ENCODE measurements at places on chromosomes 3 and 15.

- DNase-seq = no peak
Observed at GRCh38 chr3:25046911-25047771, 380.9 kb upstream of the RARB start.

GRCh38 chr15:101451846-101452245 is 37.7 kb downstream of the PCSK6 start:
- no peak for DNase-seq

DNA sequence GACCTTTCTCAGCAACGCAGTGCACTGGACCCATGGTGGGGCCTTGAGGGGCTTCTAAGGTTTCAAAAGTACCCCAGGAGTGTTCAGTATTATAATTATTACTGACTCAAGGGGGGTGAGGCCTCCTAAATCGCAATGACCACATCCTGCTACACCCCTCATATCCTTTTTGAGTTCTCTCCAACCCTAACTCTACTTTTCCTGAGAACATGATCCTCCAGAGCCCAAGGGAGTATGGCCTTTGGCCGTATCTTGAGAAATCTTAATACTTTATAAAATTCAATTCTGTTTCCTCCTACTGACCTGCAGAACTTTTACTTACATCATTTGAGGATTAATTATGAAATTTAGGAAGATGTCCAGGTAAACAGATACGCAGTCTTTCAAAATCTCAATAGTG is 30.4 kb upstream of the RARRES1 start:
- DNase-seq = no peak

DNA sequence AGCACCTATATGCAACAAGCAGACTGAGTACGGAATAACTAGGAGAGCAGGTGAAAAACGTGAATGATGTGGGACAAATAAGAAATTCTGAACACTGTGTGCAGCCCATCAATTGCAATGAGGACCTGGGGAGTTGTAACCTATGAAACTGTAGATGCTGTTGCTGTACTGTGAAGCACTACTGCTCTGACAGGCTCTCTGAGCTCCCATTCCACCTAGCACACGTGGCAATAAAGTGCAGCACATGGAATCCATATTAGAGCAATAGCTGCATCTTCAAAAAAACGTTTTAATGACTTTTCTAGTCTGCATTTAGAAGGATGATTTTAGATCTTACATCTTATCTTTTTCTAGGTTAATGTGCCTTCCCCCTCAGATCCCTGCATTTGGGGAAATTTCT is 748.7 kb upstream of the GOLIM4 start:
- no peak for DNase-seq

GRCh38 chr3:69390771-69391170 is 4.9 kb upstream of the FRMD4B start:
- DNase-seq = no peak

DNA sequence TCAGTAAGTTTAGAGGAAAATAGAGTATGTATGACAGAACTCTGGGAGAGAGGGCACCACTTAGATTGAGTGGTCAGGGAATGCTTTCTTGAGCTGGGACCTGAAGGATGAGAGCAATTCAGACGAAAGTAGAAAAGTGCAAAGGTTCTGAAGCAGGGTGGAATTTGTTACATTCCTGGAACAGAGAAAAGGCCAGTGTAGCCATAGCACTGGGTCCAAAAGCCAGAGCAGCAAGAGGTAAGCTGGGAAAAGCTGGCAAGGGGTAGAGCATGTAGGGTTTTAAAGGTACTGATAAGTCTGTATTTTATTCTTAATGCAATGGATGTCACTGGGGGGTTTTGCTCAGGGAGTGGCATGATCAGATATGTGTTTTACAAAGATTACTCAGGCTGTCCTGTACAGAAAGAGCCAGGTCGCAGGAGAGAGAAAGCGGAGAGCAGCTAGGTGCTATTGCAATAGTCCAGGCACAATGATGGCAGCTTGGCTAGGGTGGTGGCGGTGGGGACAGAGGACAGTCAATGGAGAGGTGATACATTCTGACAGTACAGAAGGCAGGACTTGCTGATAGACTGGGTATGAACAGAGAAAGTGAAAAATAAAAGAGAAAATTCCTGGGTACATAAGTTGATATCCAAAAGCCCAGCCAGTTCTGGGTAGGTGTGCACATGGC is 17.0 kb downstream of the FSTL1 start:
- DNase-seq = no peak

- no peak for DNase-seq
Observed at GRCh38 chr3:198070871-198071270, 110.9 kb downstream of the LMLN start.

- DNase-seq = no peak
Observed at GRCh38 chr3:57682284-57682683, 10.6 kb downstream of the DENND6A start.

GRCh38 chr3:14959359-14959943 is 12.1 kb downstream of the NR2C2 start:
- peak; percentile 38 for DNase-seq

DNA sequence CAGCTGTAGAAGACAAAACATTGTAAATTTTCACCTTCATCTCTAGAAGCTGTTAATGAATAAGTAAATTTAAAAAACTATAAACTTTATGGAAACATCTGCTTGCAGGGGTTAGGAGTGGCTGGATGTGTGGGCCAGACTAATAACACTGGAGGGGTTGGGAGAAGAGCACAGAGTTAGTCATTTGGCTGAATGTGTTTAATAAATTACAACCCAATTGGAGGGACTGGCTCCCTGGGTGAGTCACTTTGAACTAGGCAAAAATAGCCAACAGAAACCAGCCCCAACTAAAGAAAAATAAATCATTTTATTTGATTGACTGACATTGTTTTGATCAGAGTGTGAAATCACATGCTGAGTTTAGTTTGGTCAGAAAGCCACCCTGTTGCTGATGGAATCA is 21.8 kb downstream of the DGKG start:
- DNase-seq = no peak

DNA sequence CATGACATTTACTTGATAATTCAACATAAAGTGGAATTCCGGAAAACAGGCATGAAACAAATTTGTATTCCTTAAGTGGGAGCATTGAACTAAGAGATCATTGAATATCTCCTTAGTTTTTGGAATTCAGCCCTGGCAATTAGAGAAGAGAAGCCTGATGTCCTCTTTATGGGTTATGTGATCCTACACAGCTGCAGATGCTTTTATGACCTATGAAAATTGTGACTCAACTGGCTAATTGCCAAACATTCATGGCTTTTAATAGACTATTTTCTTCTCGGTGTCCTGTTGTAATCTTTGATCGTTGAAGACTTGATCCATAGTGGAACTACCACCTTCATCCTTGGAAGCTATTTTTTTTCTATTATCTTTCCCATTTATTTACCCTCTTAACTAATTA is 46.1 kb downstream of the AGBL1 start:
- DNase-seq = no peak

- no peak for DNase-seq
Observed at GRCh38 chr3:69540706-69541581, 155.1 kb upstream of the FRMD4B start.

- DNase-seq = no peak
Observed at GRCh38 chr15:90039996-90040395, 38.9 kb downstream of the ZNF710 start.

GRCh38 chr15:71638876-71639275 is 171.5 kb upstream of the NR2E3 start:
- no peak for DNase-seq

GRCh38 chr3:13158871-13159270 is 85.6 kb upstream of the IQSEC1 start:
- DNase-seq = no peak

DNA sequence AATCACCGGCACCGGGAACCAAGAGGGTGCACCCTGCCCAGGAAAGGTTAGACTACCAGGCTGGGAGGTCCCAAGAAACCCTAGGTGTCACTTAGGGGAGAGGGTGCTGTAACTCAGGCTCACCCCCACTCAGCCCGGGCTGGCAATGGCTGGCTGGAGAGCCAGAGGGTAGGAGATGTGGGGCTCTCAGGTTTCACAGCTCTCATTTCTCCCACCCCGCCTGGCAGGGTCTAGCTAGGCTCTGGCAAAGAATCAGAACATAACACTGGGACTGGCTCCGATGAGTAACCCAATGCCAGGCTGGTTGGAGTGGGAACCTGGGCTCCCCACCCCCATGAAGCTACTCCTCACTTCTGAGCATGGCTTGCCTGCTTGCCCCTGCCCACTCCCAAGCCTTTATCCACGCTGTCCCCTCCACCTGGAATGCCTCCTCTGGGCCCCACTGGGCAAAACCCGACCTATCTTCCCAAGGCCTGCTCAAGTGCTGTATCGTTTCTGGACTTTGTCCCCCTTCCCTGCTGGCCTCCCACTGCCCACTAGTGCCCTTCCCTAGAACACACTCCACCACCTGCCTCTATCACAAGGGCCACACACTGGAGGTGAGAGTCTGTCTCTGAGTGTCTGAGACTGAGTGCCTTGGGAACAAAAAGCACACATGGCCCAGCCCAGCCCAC is 2.0 kb downstream of the CIB2 start:
- DNase-seq = no peak

DNA sequence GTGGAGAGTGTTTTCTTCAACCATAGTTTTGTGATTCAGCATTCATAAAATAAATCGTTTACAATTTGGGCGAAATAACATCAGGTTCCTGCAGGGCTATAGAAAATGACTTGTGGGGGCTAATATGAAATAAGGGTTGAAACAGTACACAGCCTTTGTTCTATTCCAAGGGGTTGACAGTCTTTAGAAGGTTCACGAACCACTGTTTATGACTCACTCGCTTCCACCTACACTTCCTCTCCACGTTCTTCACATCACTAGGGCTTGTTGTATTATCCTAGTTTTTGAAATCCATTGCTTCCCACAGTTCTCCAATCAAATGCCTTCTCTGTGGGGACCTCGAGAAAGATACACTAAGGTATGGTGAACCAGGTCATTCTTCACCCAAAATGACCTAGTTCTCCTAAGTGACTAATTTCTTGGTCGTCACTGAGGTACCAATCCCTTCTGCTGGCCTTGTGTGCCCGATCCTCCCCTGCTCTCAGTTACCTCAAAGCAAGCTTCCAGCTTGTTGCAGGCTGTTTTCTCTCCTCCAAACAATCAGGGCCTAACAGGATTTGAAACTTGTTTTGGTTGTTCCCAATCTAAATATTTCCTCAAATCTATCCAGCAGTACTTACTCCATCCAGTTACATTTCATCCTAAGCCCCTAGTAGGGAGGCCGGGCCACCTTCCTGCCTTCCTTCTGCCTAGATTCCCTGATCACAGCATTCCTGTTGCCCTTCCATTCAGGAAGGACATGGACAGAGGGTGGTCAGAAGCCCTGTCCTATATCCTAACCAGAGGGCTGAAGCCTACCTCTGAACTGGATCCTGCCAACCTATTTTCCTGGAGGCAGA is 23.1 kb upstream of the TBL1XR1 start:
- DNase-seq = no peak

DNA sequence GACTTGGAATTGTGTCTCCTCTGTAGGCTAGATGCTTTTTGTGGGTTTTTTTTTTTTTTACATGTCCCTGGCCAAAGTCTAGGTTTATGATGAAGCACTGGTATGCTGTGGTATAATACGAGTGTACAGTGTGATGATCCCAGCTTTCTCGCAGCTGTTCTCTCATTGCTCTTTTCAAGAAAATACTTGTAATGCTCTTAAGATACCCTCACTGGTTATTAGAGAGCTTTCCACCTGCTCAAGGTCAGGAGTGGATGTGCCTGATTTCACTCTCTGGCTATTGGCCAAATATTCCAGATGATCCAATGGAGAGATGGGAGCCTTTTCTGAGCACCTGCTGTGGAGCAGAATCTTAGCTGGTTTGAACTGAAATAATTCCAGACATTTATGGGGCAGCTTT is 215.1 kb downstream of the MYRIP start:
- no peak for DNase-seq
